Cortex of kidney (tissue), 1 donor: ENCODE measurements at places on chromosomes 13 and 19.

- no peak for DNase-seq
Observed at GRCh38 chr19:42421591-42422031, 5.6 kb downstream of the LIPE start.

- DNase-seq, result no peak
Observed at GRCh38 chr13:78341032-78341431, 262.3 kb downstream of the POU4F1 start.

DNA sequence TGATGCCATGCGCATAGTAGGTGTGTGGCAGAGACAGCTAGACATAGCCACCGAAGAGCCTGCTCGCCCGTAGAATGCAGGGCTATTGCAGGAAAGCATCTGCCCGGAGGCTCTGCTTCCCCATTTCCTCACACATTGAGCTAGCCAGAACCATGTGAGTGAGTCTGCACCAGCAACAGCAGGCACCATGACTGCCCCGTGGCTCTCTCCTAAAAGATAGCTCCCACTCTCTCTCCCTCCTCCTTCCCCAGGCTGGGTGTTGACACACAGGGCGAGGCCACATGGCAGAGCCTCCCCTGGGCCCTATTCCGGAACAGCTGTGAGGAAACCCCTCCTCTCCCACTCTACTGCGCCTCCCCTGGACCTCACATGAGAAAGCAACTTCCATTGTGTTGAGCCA, 52.3 kb upstream of the ATP12A start:
- no peak for DNase-seq

DNA sequence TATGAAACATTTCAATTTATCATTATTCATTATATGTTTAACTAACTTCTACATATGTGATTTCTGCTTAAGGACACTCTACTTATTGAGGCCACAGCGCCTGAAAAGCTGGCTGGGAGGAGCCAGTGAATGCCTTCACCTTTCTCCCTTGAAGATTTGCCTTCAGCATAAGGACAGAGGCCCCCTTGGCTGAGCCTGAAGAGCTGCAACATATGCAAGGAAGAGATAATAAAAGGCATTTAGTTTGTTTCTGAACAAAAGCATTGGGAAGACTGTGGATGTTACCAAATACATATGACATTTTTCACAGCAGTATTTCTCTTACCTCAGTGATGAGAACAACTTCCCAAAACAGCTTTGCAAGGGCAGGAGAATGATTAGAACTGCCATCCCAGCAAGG, 92.1 kb downstream of the ABCC4 start:
- no peak for DNase-seq

DNA sequence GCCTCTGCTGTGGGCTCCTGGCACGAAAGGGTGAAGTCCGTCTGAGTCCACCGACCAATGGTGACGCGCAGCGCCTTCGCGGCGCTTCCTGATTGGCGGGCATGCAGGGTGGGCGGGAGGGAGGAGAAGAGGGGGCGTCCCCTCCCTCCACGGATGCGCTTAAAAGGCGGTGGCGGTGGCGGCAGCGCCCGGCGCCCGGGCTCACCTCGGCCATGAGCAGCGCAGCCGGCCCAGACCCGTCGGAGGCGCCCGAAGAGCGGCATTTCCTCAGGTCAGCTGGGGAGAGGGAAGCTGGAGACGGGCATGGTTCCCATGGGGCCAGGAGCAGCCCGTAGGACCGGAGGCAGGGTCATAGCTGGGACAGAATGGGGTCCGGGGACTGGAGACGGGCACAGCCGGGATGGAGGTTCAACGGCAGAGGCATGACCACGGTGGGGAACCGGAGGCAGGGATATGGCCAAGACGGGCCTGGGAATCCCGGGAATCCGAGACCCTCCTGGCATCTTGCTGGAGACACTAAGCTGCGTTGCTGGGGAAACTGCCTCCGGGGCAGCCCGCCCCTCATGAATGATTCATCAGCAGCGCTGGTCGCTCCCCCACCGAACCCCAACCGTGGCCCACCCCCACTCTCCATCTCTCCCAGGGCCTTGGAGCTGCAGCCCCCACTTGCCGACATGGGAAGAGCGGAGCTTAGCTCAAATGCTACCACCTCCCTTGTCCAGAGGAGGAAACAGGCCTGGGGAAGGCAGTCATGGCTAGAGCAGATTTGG, at the start of gene YJEFN3:
YJEFN3 (plus strand) TSS at position 191 of the 770 bp plus-strand sequence; CDS start at position 213, 22 bp downstream.
- no peak for DNase-seq

DNA sequence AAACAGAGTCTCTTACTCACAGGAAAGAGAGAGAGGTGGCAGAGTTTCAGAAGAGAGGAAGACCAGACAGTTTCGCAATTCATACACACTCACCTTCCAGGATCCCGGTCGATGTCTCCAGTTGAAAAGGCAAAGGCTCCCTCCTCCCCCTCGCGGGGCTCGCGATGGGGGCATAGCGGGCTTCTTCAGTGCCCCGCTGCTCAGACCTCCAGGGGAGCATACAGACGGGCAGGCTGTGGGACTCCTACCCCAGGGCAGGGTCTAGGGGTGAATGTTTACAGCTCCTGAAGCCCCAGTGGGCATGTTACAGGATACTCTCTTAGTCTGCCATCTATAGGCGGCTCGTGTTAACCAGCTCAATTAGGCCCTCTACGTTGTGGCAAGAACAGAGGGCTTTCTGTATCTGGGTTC, 139.2 kb downstream of the SLITRK5 start:
- no peak for DNase-seq

DNA sequence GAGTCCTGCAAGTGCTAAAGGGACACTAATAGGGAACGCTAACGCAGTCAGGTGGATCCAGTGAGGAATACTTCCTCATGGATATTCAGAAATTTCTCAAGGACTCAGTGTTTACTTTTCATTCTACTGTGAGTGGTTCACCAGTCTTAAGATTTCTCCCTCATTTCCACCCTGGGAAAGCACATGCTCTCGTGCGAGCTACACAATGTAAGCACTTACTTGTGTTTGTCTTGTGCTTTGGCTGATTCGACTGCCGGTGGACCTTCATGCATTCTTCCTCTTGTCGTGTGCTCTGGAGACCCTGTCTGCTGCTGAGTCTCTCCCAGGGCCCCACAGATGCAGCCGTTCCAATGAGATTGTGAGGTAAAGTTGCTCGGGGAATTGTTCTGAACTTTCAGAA, 180.1 kb downstream of the NUFIP1 start:
- no peak for DNase-seq

- no peak for DNase-seq
Observed at GRCh38 chr13:35164324-35164932, 222.4 kb downstream of the NBEA start.

- DNase-seq, result no peak
Observed at GRCh38 chr13:33312150-33312860, 26.8 kb upstream of the STARD13 start.
